ENCODE measurements at places on chromosomes 16 and 17.

- DNase-seq: peak; percentile 71
These were observed 5.6 kb downstream of the RARA start for GRCh38 chr17:40314584-40314956.

DNA sequence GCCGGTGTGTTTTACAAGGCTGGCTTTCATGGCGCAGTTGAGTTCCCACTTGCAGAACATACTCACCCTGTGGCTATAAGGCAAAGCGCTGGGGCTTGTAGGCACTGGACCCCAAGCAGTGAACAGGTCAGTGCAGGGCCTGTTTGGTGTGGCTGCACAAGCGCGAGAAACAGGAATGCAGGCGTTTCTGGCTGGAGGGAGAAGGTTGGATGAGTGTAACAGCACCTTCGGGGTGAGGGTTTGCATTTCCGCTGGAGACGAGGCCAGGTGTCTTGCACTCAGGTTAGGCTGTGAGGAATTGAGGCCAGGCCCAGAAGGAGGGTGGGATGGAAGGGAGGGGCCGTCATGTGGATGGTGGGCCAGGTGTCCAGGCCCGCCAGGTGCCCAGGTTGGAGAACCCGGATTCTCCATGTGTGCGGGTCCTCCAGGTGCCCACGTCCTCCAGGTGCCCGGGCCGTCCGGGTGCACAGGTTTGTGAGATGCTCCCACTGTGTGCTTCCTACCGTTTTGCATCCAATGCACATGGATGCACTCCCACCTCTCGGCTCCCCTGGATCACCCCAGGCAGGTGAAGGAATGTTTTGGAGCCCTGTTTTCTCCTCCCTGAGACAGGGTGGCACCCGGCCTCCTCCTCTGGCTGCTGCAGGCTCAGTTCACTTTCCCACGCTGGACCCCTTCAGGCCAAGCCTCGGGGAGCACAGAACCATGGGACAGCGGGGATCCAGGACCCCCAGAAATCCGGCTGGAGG, 46.0 kb downstream of the SLC7A5 start:
- DNase-seq: no peak

DNA sequence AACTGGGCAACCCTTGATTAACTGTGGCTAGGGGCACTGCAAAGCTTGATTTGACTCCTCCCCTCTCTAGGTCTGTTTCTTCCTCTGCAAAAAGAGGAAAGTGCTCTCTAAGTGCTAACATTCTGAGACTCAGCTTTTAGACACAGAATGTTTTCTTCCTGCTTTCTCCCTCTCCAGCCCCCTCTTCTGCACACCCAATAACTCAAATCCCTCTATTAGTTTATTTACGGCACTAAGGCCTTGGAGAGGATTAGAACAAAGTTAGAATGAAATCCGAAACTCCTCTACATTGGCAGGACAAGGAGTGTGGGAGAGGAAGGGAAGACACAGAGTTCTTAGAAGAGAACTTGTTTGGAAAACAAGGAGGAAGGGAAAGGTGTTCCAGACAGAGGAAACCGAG, 3.3 kb upstream of the SBK1 start:
- no peak for DNase-seq

DNA sequence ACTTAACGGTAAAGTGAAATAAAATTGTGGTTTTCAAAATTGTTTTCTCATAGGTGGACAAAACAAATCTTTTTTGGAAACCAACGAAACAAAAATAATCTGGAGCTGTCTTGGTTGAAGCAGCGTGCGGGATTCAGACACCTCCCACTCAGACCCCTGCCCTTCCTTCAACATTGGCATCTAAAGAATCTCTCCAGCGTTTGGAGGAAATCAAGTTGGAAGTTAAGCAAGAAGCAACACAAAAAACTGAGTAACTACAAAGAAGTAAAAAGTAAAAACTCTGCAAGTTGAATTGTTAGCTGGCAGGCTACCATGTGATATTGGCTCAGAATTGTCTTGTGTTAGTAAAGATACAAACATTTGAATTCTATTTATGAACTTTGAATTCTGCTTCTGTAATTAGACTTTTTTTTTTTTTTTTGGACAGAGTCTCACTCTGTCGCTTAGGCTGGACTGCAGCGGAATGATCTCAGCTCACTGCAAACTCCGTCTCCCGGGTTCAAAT, 361.0 kb upstream of the PMFBP1 start:
- no peak for DNase-seq

- peak; percentile 76 for DNase-seq
These were observed 4.6 kb downstream of the UNC119 start for GRCh38 chr17:28547623-28548416.

DNA sequence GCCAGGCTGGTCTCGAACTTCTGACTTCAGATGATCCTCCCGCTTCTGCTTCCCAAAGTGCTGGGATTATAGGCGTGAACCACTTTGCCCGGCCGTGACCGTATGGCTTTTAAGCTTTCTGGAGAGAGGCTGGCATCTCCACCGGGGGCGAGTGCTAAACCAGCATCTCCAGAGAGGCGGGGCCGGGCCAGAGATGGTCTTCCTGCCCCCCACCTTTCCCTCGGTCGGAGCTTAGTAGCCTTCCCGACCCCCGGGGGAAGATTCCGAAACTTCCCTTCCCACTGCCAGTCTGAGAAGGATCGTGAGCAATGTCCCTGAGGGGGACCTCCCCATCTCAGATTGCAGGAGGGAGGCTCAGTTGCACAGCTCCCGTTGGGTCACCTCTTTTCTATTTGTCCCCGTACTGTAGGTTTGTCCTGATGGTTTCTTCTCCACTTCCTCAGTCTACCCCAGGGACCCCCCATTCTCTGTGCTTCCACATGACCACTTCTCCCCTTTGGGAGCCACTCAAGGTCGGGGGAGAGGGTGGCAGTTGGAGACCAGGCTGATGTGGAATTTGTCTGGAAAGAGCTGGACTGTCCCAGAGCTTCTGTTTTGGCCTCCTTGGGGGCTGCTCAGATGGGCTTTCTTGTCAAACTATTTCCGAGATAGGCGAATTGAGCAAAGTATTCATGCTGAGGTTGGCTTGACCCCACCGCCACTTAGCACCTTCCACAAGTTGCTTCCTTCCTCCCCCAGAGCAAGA, 18.2 kb downstream of the IGF2BP1 start:
- DNase-seq: no peak

DNA sequence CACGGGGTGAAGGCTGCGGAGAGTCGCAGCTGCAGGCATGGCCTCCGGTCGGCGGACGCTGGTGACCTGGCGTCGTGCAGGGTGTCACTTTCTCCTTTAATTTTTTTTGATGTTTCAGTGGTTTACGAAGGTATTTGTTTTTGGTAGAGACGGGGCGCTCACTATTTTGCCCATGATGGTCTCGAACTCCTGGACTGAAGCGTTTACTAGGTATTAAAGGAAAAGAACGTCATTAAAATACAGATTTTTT, 17.1 kb downstream of the ZNF213 start:
- peak; percentile 60 for DNase-seq

- no peak for DNase-seq
These were observed 222.5 kb downstream of the C16orf78 start for GRCh38 chr16:49596068-49596467.

GRCh38 chr16:78325468-78326352, 226.3 kb downstream of the WWOX start:
- DNase-seq: no peak

GRCh38 chr16:959232-960040, 11.3 kb downstream of the LMF1 start:
- no peak for DNase-seq

DNA sequence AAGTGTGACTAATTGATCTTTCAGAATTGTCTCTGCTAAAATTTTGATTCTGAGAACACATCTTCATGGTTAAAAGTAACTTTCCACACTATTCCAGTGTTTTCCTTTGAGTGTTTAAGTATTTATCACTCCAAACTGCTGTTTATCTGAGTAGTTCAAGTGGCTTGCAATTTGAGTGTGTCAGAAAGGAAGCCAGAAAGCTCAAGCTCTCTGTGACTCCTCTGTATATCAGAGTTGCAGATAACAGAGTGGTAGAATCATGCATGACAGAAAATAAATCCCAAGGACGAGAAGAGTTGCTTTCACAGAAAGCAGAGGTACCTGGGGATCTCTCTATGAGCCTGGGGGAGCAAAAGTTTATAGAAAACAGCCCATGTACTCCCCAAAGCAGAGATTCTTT, 130.0 kb downstream of the CYB561 start:
- DNase-seq: no peak

DNA sequence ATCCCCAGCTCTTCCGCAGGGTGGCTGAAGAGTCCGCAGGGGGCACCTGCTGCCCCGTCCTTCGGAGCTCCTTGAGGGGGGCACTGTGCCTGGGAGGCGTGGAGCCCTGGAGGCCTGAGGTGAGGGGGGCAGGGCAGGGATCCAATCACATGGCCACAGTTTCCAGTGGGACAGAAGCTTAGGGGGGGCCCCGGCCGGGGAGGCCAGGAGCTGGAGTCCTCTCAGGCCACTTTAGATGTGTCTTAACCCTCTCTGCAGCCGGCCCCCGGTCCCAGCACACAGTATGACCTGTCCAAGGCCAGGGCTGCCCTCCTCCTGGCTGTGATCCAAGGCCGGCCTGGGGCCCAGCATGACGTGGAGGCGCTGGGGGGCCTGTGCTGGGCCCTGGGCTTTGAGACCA, 10.8 kb downstream of the ZNF213 start:
- DNase-seq: no peak

- DNase-seq: no peak
These were observed 159 bp downstream of the USP36 start for GRCh38 chr17:78840530-78840779.

DNA sequence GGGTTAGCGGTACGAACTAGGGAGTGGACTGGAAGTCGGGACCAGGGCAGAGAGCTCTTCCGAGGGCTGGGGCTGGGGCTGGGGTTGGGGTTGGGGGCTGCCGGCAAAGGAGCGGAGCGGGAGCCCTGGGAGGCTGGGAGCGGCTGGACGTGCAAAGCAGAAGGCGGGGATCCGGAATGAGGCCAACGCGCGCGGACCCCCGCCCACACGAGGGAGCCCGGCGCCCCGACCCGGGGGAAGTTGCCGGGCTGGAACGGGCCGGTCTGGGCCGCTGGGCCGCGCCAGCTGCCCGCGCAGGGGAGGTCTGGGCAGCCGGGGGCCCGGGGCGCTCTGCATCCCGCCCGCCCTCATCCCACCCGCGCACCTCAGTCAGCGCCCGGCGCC, 323 bp downstream of the ST3GAL2 start:
- DNase-seq: peak; percentile 29

GRCh38 chr16:71337631-71338030, 20.9 kb upstream of the CALB2 start:
- no peak for DNase-seq

- no peak for DNase-seq
These were observed 17.7 kb downstream of the KDM8 start for GRCh38 chr16:27220991-27221390.

DNA sequence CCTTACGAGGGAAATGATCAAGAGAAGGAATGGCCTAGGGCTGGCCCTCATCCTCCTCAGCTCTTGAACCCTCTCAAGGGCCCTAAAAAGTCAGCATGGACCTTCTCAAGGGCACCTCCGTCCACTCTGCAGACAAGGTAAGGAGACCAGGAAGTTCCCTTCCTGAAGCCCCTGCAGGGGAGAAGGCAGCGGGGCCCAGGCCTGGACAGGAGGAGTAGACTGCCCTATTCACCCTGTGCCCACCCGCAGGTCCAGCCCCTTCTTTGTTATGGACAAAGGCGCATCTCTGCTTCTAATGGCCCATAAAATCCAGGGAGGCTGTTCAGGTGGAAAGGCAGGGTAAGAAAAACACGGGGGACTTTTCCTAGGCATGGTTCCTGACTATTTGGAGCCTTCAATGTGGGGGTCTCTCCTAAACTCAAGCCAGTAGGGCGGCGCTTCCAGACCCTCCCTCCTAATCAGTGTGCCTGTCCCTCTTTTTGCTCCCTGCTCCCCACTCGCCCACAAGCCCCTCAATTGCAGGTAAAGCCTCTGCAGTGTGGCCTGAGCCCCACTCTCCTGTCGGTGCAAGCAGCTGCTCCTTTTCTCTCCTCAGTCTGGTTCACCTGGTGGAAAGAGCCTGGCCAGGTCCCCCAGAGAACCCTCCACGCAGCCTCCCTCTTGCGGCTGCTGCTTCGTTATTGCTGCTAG, 28.2 kb downstream of the AXIN2 start:
- DNase-seq: no peak

GRCh38 chr16:66267292-66268014, 99.0 kb upstream of the CDH5 start:
- no peak for DNase-seq

GRCh38 chr17:15240644-15241043, 24.5 kb downstream of the PMP22 start:
- DNase-seq: no peak

GRCh38 chr17:19551591-19552148, 18.0 kb downstream of the SLC47A1 start:
- DNase-seq: no peak

DNA sequence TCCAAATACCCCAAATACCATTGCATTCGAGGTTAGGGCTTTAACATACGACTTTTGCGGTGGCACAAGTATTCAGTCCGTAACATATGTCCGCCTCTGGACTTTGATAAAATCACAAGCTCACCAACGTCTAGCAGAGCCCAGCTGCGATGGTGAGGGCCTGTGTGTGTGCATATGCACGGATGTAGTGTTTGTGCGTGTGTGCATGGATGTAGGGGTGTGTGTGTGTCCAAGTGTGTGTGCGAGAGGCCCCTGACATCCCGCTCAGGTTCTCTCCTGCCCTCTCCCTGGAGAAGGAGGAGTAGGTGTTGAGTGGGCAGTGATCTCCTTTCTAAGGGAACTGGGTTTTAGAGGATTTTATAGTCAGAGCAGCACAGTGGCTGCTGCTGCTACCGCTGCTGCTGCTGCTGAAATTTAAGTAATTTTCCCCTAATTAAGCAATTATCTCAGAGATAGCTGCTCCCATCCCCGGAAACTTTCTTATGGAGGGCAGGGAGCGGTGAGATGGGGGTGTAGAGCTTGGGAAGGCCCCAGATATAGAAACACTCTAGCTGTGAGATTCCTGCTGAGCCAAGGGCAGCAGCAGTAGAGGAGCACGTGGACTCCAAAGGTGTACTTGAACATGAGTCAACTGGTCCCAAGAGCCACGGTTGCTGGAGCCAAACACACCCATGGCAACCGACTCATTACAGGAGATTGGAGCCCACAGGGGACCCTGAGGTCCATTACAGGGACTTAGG, 121.7 kb upstream of the SDK2 start:
- DNase-seq: no peak

DNA sequence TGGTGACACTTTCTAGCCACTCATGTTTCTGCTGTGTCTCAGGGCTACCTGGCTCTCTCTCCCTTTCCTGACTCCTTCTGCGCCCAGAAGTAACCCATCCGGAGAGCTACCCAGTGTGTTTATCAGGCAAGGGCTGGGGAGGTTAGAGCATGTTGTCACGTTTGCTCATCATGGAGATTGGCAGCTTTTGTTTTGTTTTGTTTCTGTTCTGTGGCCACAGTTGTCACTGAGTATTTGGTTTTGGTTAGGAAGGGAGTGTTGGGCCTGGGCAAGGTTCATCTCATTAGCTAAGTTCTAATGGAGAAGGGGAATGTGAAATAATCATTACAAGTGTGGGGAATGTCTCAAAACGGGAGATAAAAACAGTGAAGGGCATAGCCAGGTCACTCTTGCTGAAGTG, 390.8 kb downstream of the CPPED1 start:
- no peak for DNase-seq
